GM23248 (cell line): ENCODE measurements at places on chromosomes 4 and X. TPM values are rescaled to one million over a fixed set of nuclear protein-coding genes. Genes with fewer than 3 reads are reported as not detected.

GRCh38 chr4:1572010-1572385 is 112.1 kb downstream of the FAM53A start:
- no peak for DNase-seq

DNA sequence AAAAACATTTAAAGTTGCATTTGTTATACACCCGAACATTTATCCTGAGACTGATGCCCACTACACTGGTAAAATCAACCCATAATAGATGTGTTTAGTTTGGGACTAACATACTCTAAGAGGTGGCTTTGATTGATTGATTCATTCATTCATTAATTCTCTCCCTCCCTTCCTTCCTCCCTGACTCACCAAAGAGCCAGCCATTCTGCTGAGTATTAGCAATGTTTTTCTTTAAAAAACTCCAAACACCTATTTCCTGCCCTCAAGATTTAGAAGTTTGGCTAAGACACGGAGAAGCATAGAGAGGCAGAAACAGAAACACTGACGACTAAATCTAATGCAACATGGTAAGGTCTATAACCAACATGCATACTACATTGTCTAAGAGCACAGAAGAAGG is 88.9 kb downstream of the RASL11B start:
- no peak for DNase-seq

The HS6ST2 gene
- polyA plus RNA-seq = not detected in 2 replicates

- no peak for DNase-seq
Observed at GRCh38 chrX:2517055-2517454, 16.3 kb upstream of the DHRSX start.

The SLITRK4 gene
- polyA plus RNA-seq = not detected in 2 replicates

The EPHA5 gene
- not detected in 2 replicates for polyA plus RNA-seq

- no peak for DNase-seq
Observed at GRCh38 chr4:1684506-1685234, 557 bp upstream of the FAM53A start.

The KDR gene
- polyA plus RNA-seq = 0.10 and 0.20 TPM in 2 replicates

The TCEAL5 gene
- not detected in 2 replicates for polyA plus RNA-seq

DNA sequence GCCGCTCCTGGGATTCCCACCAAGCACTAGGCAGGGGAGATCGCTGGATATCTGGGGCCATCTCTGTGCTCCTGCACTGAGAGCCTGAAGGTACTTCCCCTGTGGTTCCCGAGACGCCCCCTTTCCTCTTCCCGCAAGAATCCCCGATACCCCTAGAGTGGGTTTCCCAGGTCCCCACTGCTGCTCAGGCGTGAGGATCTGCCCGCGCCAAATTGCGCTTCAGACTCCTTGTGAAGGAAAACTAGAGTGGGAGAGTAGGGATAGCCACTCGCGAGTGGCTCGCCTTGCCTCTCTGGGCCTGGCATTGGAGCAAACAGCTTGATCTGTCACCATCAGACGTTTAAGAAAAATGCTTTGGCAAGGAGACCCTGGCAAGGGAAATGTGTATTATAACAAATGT is 1.5 kb downstream of the IL1RAPL2 start:
- no peak for DNase-seq

GRCh38 chr4:171880136-171880535 is 66.9 kb downstream of the GALNTL6 start:
- DNase-seq = peak; percentile 28

- DNase-seq = no peak
Observed at GRCh38 chrX:70504772-70505450, 60.3 kb downstream of the DLG3 start.

DNA sequence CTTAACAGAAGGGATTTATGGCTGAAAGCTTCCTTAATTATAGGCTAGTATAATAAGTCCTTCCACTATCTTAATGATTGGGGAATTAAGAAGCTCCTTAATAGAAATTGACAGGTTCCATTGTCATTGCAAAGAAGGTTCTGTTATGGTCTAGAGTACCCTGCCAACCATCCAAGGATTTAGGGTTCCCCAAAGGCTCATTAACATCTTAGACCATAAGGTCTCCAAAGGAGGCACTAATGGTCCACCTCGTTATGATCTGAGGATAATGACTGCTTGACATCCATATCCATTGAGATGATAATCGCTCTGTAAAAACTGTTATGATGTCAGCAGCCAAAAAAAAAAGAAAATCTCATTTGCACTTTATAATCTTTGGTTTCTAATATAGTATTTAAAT is 441.6 kb downstream of the GBA3 start:
- DNase-seq = no peak

GRCh38 chr4:67723949-67724348 is 23.0 kb upstream of the UBA6 start:
- peak; percentile 35 for DNase-seq

GRCh38 chr4:137968956-137969678 is 273.0 kb downstream of the SLC7A11 start:
- DNase-seq = peak; percentile 68

- DNase-seq = no peak
Observed at GRCh38 chr4:150580306-150580705, 1.6 kb upstream of the MAB21L2 start.

DNA sequence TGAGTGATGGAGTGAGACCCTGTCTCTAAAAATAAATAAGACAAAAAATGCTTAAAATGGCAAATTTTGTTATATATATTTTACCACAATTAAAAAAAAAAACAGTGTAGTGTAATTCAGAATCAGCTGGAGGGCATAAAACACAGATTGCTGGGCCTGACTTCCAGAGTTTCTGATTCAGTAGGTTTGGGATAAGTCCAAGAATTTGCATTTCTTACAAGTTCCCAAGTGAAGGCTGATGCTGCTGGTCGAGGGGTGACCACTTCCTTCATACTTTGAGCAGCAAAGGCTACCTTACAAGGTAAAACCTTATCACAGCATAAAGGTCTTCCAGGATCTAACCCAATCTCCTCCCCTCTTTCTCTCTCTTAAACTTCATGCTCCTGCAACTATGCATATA is 40.7 kb downstream of the KLHL8 start:
- DNase-seq = peak; percentile 64

DNA sequence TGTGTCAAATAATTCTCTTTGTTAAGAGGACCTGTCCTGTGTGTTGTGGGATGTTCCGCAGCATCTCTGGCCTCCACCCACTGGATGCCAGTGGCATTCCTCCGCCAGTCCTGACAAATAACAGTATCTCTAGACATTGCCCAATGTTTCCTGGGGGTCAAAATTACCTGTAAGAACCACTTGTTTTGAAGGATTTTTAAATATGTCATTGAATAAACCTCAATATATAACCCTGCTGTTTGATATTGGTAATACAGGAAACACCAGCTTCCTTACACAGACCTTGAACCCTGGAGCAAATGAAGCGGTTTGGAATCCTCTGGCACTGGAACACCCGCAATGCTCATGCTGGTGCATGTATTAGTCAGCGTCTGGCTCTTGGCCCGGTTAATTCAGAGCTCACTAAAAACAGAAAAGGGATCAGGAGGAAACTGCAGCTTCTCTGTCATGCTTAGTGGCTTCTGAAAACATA is 101.3 kb downstream of the TBL1X start:
- peak; percentile 86 for DNase-seq

The TCEAL2 gene
- not detected in 2 replicates for polyA plus RNA-seq
